ENCODE measurements at places on chromosomes 3 and 15.

GRCh38 chr15:38864827-38865581 is 300.4 kb upstream of the RASGRP1 start:
- no peak for DNase-seq

GRCh38 chr3:128473180-128473519 is 6.5 kb upstream of the DNAJB8 start:
- no peak for DNase-seq

GRCh38 chr3:17432236-17432635 is 310.2 kb downstream of the TBC1D5 start:
- DNase-seq: no peak

GRCh38 chr15:52483707-52484106 is 45.0 kb downstream of the MYO5A start:
- DNase-seq: no peak

DNA sequence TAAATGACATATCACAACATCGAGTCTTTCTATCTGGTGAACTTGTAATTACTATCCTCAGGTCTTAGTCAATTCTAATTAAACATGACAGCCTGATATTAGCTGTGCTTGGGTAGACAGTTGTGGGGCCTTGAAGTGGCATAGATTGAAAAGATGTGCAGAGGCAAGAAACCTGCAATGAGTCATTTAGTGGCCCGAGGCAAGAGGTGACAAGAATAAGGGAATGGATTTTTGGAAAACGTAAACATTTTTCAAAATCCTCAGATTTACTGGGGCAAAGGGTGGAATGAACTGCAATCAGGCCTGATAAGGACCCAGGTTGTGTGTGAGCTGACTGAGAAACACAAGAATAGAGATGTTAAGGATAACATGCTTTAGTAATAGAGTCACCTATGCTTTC is 29.5 kb upstream of the ULK4 start:
- DNase-seq: no peak

GRCh38 chr3:135012101-135012500 is 217.0 kb downstream of the EPHB1 start:
- DNase-seq: no peak

DNA sequence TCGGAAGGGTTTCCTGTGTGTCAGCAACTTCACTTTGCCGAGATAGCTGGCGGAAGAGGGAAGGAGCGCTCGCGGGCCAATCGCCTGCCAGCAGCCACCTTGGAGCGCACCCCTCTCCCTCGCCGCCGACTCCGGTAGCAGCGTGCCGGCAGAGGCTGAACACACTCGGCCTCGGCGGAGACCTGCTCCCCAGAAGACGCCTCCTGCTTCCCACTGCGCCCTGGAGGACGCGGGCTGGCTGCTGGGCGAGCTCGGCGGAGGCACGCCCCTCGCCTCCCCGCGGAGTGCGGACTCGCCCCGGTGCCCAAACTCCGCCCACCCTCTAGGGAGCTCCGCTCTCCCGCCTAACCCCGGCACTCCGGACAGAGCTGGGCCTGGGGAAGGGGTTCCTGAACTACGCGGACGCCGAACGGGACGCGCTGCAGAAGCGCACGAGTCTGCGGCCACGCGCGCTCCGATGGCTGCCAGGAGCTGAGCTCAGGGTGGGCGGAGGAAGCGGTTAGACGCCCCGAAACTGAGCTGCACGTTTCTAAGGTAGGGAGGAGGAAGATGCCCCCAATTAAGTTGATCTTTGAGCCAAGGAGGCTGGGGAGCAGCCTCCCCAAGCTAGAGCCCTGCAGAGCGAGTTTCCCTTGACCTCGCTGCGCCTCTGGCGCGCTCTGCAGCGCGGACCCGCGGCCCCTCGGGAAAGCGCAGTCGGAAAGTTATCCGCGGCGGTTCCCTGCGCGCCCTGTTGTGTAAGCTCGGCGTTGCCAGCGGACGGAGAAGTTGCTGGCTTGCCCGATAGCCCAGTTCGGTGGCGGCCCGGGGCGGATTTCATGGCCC is at the start of gene P2RY1:
TSS of gene P2RY1 (plus strand) at position 356 of the 825 bp plus-strand sequence. CDS start 652 bp downstream, outside the sequence.
- DNase-seq: peak; percentile 62

- DNase-seq: no peak
Measured at GRCh38 chr15:78216276-78217104, 17.9 kb downstream of the ACSBG1 start.

- DNase-seq: no peak
Measured at GRCh38 chr3:127100459-127101410, 92.2 kb upstream of the PRR23E start.

- no peak for DNase-seq
Measured at GRCh38 chr3:122394173-122394572, 10.2 kb downstream of the FAM162A start.

DNA sequence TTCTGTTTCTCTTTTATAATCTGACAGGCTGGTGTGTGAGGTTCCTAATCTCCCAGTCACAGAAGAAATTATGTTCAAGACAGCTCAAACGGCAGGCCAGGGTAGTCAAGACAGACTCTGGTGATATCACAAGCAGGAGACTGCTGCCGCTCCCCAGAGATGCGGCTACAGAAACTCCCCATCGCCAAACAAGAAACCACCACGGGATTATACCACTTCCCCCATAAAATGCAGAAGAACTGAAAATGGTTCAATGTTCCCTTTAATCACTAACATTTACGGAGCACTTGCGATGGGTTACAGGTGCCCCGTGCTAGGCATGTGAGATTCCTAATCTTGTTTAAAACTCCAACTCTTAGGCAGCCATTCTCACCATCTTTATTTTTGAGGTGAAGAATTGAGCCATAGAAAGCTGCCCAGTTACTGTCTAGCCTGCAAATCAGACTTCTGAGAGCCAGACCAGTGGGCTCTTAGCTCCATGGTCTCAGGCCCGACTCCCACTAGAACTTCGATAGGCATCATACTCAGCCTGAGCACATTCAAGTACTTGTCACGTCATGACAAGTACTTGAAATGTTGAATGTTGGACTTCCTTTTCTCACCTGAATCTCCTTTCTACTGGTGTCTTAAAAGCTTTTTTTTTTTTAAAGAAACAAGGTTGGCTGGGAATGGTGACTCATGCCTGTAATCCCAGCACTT is 58.4 kb downstream of the TBC1D2B start:
- DNase-seq: no peak

DNA sequence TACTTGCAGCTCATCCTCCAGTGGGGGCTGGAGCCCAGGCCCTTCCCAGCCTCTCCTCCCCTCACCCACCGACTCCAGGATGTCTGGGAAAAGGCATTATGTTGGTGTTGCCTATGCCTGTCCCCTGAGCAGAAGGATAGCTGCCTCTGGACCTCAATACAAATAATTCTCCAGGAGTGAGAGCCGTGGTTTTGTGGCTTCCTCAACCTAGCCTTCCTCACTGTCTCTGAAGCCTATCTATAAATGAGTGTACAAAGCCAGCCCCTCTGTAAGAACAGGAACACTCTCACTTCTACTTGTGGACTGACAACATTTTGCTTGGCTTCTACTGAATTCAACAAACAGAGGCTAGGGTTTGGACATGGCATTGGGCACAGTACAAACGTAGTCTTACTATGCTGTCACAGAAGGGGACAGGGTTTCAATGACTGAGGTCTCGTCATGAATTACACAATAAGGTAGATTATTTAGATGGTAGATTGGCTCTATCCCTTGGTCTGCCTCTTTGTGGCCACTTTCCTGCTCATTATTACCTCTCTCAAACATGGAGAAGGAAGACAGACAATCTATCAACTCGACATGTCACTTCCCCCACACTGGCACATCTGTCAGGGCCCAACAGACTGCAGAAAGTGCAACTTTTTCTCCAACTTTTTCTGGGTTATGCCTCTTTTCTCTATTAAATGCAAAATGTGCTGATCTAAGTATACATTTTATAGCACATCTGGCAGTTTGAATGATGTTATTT is 82.8 kb upstream of the MEX3B start:
- DNase-seq: no peak

DNA sequence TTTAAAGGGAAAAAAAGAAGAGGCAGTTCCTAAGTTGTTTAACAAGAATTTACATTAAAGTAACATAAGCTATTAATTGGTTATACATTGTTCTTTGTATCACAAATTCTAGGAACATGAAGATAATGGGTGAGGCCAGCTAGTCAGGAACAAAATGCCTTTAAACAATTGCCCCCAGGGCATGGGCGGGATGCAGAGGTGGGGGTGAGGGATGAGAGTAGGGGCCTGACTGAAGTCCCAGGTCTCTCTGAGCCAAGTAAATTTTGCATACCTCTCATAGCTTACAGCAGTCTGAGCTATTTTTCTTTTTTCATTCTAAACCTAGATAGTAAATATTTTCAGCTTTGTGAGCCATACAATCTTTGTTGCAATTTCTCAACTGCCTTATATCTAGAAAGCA is 77.8 kb upstream of the RNU6-1 start:
- no peak for DNase-seq

GRCh38 chr3:187085021-187085666 is 54.2 kb downstream of the RPL39L start:
- DNase-seq: no peak

DNA sequence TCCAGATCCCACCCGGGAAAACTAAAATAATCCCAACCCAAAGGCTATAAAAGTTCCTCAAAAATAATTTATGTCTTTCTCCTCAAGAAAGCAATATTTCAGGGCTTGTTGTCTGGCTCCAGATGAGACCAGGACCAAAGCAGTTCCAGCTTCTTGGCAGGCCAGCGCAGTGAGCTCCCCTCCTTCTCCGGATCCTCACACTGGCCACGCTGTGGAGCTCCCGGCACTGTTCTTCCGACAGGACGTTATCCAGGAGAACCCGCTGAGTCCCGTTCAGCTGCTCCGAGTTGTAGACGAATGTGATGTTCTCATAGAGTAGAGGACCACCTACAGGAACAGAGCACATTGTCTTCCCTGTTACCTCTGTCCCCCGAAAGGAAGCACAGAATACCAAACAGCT is 146.3 kb downstream of the P3H2 start:
- DNase-seq: no peak

- DNase-seq: no peak
Measured at GRCh38 chr3:69210068-69210730, 87.8 kb upstream of the LMOD3 start.

GRCh38 chr3:65907232-65908130 is 131.2 kb downstream of the MAGI1 start:
- DNase-seq: no peak

- no peak for DNase-seq
Measured at GRCh38 chr3:65619888-65620287, 418.8 kb downstream of the MAGI1 start.

DNA sequence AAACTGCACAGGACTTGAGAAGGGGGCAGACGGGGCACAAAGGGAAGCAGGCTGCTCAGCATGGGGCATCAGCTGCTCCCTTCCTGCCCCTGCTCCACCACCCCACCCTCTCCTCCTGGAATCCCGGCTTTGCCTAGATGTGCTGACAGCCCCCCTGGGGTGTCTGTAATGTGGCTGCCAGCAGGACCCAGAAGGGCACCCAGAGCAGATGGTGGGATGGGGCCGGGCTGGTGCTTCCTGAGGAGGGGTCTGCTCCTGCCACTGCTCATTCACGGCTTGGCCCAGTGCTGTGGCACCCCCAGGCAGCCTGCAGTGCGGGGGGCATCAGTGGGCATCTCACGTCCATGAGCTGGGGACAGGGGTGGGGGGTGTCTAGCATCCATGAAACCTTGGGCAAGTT is 10.2 kb downstream of the H1-8 start:
- DNase-seq: no peak

DNA sequence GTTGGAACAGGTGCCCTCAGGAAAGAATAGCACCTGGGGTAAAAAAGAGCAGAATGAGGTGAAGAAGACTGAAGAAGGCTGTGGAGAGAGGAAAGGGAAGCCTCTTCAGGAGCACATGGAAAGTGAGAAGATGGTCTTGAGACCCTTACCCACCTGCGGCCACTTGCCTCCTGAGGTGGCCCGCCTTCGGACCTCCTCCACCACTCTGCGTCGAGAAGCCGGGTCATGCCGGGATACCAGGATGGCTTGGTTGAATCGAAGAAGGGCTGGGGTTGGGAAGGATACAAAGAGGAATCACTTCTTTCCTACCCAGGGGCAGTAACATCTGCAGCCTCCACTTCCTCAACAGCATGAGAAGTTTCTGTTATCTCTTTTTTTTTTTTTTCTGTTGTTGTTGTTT is 3.0 kb downstream of the LPCAT4 start:
- no peak for DNase-seq

- DNase-seq: no peak
Measured at GRCh38 chr3:160665784-160666526, 11.0 kb upstream of the ARL14 start.

DNA sequence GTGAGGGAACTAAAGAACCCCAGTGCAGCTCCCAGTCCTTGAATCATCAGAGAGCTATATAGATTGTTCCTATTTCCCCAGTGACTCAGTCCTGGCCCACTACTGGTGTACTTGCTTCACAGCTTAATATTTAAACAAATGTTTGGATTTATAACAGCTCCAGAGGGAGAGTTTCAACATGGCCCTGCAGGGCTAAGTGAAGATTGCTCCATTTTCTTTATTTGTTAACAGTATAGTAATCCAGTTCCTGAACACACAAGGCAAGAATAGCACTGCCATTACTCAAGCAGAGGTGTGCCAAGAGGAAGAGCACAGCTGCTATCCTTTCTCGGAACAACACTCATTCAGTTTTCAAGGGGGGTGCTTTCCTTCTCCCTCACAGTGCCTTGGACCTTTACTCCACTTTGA is 6.5 kb downstream of the SQOR start:
- DNase-seq: no peak

DNA sequence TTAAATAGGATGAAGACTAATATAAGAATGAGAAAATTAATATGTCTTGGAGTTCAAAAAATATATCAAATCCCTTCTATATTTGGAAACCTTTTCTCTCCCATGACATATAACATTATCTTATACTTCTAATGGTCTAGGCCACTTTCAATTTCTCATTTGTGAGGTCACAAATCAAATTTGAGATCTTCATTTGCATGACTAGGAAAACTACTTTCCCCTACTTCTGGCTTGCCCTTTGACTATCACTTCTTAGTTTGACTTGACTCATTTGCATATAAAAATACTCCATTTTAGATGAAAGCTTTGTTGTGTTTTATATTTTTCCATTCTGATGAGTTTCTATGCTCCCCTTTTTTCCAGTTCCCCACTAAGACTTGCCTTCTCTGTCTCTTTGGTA is 598.6 kb upstream of the TBL1XR1 start:
- DNase-seq: no peak

GRCh38 chr3:81581966-81582599 is 179.4 kb downstream of the GBE1 start:
- DNase-seq: no peak

DNA sequence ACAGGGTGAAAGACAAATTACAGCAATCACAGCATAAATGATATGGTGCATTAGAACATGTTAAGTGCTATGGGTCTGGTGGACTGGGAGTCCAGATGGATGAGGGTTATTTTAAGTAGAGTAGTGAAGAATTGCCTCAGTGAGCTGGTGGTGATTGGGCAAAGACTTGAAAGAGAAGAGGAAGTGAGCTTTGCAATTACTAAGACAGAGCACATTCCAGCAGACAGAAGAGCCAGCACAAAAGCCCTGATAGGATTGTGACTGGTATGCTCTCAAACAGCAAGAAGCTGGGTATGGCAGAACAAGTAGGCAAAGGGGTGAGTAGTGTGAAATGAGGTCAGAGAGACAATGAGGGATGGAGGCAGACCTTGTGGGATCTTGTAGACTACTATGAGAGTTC is 2.1 kb upstream of the ACKR4 start:
- no peak for DNase-seq

- no peak for DNase-seq
Measured at GRCh38 chr3:74287557-74287956, 326.9 kb downstream of the CNTN3 start.

- DNase-seq: no peak
Measured at GRCh38 chr3:16759227-16759903, 125.4 kb upstream of the PLCL2 start.

Data from NCI-H1417 treated with DMSO at 0.1 percent for 48 hours (cell line).